ENCODE measurements at places on chromosomes 3 and 15.

GRCh38 chr15:90684281-90684680 lies 32.9 kb upstream of the BLM start:
- no peak for DNase-seq

DNA sequence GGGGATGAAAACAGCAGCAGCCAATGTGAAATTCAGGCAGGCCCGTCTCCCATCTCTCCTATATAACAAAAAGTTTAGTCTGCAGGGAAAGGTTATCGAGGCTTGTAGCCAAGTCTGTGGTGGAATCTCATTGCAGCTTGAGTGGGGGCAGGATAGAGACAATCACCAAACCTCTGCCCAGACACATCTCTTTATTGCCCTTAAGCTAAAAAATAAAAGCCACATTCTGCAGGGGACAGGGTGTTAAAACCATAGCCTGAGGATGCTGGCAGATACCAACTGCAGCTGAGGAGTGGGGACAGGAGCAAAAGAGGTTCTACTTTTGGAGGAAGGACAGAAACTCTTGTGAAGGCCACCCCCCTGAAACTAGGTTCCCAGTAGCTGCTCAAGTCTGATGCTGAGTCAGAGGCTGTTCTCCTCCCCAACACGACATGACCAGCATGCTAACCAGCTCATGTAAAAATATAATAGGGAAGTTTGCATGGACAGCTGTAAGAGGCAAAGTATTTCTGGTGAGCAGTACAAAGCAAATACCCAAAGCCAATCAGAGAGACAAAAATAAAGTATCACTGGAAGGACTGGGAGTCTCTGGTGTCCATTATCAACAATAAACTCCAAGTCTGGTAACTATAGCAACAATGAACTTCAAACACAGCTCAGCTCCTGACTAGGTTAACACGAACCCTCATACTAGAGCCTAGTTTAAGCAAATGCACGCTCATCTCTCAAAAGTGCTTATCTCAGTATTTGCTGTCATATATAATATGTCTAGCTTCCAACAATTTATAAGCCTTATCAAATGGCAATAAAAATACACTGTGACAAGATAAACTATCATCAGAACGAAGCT lies 362.2 kb upstream of the SLCO3A1 start:
- DNase-seq, result no peak

- peak; percentile 3 for DNase-seq
Measured at GRCh38 chr3:8341821-8342247, 159.8 kb upstream of the LMCD1 start.

- DNase-seq, result no peak
Measured at GRCh38 chr3:110568246-110568645, 503.4 kb upstream of the NECTIN3 start.

DNA sequence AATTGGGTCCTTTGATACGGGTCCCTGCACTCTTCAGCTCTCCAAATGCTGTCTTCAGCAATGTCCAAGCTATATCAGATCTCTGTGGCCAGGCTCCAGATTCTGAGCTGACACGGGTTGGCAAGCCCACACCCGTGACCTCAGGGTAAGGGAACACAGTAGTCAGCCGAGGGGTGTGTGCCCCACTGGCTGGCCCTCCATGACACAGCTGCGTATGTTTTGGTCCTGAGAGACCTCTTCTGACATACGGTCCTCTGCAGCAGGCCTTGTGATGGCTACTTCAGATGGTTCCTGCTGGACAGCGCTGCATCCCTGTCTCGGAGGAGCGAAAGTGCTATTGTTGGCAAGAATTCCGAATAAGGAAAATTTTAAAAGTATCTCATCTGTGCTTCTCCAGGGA lies 85.2 kb upstream of the ADAMTS17 start:
- no peak for DNase-seq

- no peak for DNase-seq
Measured at GRCh38 chr3:47429476-47430270, 46.1 kb downstream of the SCAP start.

DNA sequence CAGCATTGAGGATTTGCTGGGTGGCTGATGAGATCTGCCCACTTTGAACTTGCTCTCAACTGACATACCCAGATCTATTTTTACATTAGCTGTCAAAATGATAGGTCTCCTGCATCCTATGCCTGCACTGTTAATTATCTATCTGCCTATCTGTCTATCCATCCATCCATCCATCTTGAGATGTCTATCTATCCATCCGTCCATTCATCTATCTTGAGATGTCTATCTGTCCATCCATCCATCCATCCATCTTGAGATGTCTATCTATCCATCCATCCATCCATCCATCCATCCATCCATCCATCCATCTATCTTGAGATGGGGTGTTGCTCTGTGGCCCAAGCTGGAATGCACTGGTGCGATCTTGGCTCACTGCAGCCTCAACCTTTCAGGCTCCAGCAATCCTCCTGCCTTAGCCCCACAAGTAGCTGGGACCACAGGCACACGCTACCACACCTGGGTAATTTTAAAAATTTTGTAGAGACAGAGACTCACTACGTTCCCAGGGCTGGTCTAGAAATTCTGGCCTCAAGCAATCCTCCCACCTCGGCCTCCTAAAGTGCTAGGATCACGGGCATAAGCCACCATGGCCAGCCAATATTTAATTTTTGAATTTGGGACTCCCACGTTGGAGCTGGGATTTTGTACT lies 159.4 kb upstream of the NSMCE3 start:
- no peak for DNase-seq

DNA sequence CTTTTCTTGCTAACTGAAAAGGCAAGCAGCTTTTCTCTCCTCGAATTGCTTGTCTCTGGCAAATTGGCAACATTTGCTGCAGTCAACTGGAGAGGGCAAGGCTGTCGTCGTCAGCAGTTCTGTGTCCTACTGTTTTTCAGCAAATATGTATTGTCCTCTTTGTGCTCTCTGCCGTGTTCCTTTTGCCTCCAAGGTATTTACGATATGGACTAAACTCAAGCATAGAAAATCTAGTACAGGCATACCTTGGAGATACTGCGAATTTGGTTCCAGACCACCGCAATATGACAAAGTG lies 558 bp upstream of the SLC30A4 start:
- no peak for DNase-seq

DNA sequence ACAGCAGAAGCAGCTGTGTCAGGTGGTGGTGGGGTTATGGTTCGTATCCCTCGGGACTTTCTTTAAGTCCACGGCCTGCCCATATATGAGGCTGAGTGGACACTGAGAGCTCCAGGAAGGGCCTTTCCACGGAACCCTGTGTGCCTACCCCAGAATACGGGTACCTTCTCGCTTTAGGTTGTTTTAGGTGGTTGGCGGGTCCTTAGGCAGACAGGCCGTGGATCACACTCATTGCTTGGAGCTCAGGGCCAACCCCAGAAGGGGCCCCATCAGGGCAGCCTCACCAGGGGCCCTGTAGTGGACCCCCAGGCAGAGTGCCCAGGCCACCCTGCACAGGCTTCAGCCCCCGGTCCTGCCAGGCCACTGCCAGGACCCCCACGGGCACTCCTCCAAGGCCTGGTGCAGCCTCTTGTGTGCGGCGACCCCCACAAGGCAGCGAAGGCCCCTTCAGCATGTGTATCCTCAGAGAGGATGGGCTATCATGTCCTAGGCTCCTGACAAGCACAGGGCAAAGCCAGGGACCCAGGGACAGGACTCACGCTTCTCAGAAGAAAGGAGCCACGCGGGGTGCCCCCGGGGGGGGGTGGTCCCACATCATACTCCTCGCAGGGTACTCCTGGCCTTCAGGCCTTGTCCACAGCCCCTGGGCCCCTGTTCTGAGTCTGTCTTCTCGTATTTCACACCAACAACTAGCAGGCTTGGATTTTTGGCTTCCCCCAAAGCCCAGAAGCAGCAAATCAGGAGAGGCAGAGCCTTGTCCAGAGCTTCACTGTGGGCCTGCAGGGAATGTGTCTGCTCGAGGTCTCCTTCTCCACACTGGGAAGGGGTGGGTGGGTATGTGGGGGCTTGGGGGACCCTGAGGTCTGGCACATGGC lies 93.4 kb downstream of the LRRK1 start:
- DNase-seq, result no peak

DNA sequence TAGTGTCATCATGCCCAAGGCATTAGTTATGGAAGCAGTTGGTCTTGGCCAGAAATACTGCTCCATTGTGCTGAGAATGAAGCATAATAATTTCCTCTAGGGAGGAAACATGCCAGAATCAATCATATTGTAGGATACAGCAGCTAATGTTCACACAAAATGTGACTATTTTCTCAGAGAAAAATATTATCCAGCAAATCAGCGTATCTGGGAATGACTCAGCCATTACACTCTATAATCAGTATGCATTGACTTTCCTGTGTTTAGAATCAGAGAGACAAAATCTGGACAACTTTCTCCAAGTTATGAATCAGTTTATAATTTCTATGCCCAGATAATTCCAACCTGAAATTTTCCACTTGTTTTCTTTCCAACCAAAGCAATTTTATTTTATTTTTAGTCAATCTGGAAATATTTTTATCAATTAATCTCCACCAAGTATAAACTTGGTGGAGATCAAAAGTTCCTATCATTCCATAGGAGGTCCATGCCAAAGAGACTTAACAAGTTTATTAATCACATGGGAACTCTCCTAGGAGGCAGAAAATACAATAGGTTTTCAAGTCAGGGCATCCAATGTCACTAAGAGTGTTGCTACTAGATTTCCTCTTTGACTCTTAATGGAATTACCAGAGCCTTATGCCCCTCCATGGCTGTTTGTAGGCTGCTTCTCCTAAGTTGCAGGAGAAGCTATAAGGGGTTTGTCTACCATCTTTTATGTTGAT lies 36.4 kb downstream of the SUCNR1 start:
- no peak for DNase-seq

GRCh38 chr3:116188231-116188785 lies 257.0 kb downstream of the LSAMP start:
- no peak for DNase-seq

DNA sequence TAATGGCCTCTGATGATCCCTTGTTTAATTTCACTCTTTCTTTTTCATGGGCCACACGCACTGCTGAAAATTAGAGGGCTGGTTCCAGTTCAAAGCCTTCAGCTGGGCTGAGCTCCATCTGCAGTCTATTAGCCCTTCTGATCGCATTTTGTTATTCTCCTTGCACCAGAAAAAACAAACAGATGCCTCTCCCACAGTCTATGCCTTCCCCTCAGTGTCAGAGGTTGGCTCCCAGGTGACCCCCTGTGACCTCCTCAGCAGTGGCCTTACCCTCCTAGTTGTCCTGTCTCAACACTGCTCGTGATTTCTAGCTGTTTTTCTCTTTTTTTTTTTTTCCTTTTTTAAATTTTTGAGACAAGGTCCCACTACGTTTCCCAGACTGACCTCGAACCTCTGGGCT lies 77.1 kb upstream of the PRTG start:
- no peak for DNase-seq

GRCh38 chr3:155876503-155876902 lies 6.1 kb downstream of the GMPS start:
- no peak for DNase-seq

DNA sequence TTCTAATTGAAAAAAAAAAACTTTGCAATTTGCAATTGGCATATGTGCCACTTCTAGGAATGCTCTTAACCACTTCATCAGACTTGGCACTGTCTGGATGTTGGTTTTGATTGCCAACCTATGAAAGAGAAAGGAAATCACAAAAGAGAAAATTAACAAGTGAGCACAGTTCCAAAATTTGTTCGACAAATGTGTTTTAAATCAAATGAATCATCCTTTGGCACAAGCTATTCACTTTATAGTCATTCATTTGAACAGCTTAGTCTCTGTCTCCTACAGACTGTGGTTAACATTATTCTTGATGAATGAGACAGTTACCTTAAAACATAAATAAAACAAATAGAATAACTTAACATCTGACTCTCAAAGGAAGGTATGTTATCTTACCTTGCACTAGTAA lies 265.0 kb downstream of the EPHA3 start:
- no peak for DNase-seq

DNA sequence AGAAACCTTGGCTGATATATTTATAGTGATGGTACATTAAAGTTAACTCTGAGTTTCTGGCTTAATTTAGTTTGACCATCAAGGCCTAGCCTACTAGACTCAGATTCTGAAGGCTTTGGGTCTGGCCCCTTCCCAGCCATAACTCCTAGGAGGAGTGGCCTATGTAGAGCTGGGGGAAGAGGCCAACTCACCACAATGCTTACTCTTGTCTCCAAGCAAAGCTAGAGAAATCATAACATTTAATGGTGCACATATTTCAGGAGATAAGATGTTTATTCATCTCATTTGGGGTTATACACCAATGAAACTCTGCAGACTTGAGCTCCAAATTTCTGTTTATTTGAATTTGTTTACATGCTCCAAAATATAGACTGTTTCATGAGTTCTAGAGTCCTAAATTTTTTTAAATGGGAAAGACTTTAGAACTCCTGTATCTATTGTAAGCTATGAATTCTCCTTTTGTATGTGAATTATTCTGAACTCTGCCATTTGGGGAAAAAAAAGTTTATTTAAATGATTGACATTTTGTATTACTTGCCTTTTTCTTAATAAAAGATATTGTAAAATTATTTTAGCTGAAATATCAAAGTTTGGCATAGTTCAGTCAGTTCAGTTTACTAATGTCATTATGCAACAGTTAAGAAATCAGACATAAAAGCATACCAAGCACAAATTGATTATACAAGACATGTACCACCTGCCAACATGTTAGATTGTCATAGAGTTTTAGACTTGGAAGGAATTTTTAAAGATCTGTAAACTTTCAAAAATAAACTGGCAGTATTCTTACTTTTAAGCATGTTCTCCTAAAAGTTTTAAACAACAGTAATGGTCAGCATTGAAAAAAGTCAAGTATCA lies 143.4 kb upstream of the NR2E3 start:
- DNase-seq, result no peak

DNA sequence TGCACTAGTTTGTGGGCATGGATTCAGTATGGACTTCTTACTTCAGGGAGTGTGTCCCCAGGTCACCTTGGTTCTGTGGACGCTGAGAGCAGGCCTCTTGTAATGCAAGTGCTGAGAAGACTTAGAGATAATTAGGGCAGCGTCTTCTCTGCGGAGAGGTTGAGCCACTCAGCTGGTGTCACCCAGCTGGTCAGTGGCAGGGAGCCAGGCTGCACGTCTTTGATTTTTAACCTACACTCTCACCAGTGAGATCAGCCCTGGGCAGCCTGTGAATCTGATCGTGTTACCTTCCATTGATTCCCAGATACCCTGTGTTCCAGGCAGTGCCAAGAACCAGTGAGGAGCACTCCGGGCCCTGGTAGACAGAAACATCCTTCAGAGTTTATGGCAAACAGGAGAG lies 92.6 kb downstream of the SLCO3A1 start:
- DNase-seq, result no peak

GRCh38 chr3:17052363-17052762 lies 167.6 kb downstream of the PLCL2 start:
- DNase-seq, result no peak
